ENCODE measurements at places on chromosomes 12 and 14. TPM values are rescaled to one million over a fixed set of nuclear protein-coding genes. Genes with fewer than 3 reads are reported as not detected.
A peak's percentile ranks its signal among the peaks of the same experiment; 100 is the strongest.

Gene KRT80
- polyA plus RNA-seq = 5.6 TPM

Gene RHOF
- 3.7 TPM for polyA plus RNA-seq

Gene RSRC2
- polyA plus RNA-seq = 101 TPM

Gene SLCO1B1
- polyA plus RNA-seq = not detected

DNA sequence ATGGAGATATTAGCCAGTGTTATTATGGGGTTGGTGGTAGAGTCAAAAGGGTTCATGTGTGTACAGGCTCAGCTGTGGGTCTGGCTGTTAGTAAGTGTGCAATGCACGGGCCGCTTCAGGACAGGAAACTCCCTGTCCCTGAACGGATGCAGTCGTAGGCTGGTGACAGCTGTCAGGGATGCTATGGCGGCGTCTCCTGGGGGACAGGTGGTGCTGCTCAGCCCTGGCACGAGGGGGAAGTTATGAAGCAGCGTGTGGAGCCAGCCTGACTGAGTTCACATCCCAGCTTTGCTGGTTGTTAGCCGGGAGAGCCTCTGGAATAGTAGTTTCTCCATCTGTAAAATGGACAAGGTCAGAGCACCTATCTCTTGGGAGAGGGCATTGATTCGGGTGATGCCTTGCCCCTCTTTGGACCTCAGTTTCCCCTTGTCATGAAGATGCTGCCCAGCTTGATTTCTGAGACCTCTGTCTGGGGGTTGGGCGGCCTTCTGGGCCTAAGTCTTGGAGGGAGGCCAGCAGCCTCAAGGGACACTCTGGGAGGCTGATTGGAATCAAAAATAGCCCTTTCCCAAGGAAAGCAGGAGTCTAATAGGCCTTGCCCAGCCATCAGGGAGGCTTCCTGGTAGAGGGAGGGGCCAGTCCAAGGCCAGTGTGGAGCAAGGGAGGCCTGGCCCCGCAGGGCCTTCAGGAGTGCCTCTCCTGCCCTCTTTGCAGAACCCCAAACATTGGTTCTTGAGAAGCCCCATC is 7.1 kb downstream of the ASB2 start:
- DNase-seq = no peak

DNA sequence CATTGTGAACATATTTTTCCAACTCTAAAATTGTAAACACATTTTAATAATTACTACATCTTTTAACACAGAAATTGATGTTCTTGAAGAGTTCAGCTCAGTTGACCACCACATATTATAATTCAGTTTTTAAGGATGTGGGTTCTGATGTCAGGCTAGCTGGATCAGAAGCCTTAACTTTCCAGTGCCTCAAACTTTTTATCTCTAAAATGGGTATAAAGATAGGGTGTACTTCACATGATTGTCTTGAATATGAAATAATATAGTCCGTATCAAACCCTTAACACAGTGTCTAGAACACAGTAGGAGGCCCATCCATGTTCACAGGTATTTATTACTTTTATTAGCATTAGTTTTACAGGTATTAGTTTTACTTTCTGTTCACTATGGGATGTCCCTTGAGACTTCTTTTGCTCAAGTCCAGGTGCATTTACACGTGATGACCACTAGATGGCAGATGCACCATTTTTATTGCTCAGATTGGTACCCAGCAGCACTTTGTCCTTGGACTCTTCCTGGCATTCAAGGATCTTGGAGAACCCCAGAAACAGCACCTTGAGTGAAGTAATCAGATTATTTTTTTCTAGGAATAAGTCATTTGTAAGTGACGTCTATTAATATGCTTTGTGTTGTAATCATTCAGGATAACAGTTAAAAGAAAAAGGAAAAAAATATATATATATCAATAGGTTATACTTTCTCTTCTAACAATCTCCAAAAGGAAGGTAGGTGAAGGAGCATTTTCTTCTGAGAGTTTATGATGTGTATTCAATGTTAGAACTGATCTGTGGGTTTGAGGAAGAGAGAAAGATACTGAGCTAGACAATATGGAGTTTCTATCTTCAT is 580.2 kb downstream of the ETNK1 start:
- DNase-seq = peak; percentile 38

- DNase-seq = no peak
Measured at GRCh38 chr14:73142216-73142615, 5.9 kb downstream of the PSEN1 start.

DNA sequence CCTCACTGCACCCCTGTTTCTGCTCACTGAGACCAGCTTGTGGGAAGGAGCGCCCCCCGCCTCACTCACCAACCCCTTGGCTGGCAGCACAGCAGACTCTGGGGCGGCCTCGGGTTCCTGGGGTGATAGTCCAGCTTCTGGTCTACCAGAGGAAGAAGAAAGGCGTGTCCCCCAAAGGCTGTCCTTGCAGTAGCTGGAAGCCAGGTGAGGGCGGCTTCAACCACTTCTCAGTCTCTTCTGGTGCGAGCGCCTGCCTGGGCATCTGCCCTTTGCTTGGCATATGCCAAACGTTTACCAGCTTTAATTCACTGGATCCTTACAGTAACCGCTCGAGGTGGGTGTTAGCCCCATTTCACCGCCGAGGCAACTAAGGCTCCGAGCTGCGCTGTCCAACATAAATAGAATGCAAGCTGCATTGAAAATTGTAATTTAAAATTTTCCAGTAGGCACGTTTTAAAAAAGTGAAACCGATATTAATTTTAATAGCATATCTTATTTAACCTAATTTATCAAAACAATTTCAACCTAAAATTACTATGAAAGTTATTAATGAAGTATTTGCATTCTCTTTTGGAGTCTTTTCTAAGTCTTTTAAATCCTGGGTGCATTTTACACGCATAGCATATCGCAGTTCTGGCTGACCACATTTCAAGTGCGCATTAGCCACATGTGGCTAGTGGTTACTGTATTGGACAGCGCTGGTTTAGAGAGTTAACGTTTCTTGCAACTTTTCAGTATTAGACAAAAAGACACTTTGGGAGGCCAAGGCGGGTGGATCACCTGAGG is 872 bp downstream of the FAM177A1 start:
- no peak for DNase-seq

- no peak for DNase-seq
Measured at GRCh38 chr12:102059343-102059742, 2.4 kb downstream of the WASHC3 start.

- no peak for DNase-seq
Measured at GRCh38 chr14:44448951-44449358, 58.1 kb downstream of the FSCB start.
